Suppressor macrophage (primary cell): ENCODE measurements at places on chromosomes 12 and 14.
A peak's percentile ranks its signal among the peaks of the same experiment; 100 is the strongest.

- no peak for DNase-seq
These were observed 11.8 kb downstream of the FOXG1 start for GRCh38 chr14:28778138-28779117.

GRCh38 chr12:28855761-28856310, 293.2 kb upstream of the FAR2 start:
- peak; percentile 30 for DNase-seq

GRCh38 chr12:82108615-82109014, 249.6 kb downstream of the CCDC59 start:
- no peak for DNase-seq

DNA sequence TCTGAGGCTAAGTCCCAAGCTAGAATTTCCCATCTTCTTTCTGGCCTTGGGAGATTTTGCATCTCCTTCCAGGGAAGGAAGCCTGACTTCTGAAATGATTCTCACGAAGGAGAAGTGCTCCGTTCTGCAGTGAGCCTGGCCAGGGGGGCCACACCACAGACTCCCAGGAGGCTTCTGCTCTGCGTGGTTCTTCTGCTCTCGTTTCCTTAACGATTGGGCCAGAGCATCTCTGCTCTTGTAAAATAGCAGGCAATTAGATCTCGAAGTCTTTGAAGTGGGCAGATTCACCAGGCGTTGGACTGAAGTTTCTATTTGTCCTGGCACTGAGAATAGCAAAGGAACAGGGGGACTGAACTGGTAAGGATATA, 6.7 kb upstream of the BATF start:
- DNase-seq = peak; percentile 68

GRCh38 chr14:90456551-90456950, 59.7 kb downstream of the CALM1 start:
- DNase-seq = no peak

DNA sequence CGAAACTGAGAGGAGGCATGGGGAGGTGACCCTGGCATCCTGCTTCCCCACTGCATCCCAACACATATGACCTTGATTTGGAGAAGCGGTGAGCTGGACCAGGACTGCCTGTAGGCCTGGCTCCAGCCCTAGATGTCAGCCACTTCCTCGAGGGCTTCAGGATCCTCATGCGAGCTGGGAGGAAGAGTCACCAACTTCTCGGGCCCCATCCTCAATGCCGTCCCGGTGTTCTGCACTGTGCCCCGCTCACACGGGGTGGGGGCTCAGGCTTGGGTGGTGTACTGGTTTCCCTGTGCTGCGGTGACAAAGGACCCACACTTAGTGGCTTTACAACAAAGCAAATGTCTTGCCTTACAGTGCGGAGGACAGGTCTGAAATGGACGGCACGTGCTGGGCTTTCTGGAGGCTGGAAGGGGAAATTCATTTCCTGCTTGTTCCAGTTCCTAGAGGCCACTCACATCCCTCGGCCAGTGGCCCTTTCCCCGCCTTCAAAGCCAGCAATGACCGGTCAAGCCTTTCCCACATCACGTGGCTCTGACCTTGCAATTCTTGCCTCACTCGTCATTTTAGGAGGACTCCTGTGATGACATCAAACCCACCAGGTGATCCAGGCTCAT, 298.1 kb upstream of the RTL1 start:
- no peak for DNase-seq

DNA sequence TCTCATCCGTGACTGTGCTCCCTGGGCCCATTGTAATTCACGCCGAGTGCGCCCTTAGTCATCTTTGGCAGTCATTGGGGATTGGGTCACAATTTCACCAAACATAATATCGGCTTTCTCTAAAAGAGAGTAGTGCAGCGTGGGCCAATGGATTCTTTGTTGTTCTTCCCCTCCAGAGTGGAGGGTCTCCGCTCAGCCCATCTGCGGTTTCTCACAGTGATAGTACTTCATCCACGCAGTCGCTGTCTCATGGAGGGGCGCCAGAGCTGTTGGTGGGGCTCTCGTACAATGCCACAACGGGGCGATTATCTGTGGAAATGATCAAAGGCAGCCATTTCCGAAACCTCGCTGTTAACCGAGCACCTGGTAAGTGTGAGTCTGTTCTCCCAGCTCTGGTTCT, 321.8 kb downstream of the SNAPC1 start:
- no peak for DNase-seq

DNA sequence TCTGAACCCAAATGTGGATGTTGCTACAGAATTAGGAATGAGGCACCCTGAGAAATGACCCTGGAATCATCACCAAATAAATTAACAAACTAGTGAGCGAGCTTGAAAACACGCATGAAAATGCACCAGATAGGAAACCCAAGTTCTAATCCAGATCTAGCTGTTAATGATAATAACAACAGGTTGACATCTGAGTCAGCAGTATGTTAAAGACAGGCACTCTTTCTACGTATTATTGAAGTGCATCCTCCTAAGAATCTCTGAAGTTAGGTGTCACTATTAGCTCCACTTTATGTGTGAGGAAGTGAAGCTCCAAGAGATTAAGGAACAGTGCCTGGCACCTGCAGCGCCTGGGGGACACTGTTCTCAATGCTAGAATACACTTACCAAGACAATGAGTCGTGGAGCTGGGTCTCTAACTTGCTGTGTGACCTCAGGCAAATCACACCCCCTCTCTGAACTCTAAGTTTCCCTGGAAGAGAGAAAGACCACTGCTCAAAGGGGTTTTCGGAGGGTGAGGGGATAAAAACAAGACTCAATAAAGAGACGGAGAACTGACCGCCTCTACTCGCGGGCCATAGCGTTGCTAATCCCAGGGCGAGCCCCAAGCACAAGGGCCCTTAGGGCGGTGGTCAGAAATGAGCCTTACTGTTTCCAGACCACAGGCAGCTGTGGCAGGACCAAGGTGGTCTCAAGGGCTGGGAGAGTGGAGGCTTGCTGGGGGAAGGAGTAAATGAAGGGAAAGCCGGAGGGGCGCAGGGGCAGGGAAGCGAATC, 2.1 kb downstream of the SLC6A12 start:
- peak; percentile 32 for DNase-seq

- DNase-seq = no peak
These were observed 8.5 kb downstream of the ZFP36L1 start for GRCh38 chr14:68784226-68784910.

DNA sequence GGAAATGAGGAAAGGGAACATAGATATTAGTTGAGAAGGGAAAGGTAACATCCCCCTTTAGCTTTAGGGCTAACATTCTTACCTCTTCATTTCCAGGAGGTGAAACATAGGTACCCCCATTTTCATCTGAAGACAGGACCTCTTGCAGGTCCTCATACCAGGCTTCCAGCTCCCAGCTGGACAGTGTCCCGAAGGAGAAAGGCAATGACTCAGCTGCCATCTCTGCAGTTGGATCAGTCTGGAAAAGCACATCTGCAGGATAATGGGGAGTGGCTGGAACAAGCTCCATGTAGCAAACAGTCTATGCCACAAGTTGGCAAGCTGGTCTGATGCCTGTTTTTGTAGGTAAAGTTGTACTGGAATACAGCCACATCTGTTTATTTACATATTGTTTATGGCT, 3.1 kb downstream of the DDIT3 start:
- no peak for DNase-seq

DNA sequence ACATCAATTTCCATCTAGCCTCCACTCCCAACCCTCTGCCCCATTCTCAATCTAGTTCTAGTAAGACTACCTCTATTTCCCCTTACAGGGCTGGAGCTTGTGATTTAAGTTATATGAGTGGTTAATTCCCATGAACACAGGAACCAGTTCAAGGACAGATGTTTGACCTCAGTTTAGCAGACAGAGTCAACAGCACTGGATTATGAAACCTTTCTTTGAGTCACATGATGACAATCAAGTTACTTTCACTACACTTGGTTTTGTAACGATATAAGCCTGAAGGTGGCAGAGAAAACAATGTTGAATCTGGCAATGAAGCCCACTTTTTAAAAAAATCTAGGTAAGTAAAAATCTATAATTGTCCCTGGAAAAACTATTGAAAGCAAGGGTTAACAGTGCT, 1646.2 kb upstream of the FLRT2 start:
- DNase-seq = no peak

- no peak for DNase-seq
These were observed 6.0 kb upstream of the SHMT2 start for GRCh38 chr12:57223191-57224165.

- no peak for DNase-seq
These were observed 128.9 kb downstream of the SNAPC1 start for GRCh38 chr14:61891170-61891569.

DNA sequence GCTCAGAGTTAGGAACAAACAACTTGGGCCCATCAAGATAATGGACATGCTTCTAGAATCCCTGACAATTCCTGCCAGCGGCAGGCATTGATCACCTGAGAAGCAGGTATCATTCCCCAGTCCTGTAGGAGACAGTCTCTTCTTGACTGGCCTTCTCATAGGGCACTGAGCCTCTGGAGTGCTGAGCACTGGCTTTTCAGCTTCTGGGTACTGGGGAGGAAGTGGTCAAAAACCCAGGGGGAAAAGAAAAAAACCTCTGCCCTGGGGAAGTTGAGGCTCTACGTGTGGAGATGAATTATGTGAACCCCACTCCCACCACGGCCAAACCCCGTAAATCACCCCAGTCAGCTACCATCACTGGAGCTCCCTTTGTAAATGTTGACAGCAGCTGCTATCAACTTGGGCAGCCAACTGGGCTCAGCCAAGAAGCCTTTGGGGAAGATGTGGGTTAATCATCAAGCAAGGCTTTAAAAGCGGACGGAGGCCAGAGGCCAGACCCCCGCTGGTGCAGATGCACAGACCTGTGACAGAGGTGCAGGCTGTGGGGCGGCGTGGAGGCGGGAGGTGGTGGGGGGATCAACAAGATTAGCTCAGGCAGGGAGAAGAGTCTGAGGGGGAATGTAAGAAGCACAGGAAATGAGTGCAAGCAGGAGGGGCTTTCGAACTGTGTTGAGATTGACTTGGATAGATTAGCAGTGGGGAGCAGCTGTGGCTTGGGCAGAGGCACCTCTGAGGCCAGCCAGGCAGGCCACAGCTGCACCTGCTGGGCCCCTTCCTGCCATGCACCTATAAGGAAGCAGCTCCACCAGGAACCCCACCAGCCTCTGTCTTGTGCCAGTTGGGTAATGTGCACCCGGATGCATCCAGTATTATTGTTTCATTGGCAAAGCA, 105.4 kb upstream of the HIF1A start:
- DNase-seq = no peak

DNA sequence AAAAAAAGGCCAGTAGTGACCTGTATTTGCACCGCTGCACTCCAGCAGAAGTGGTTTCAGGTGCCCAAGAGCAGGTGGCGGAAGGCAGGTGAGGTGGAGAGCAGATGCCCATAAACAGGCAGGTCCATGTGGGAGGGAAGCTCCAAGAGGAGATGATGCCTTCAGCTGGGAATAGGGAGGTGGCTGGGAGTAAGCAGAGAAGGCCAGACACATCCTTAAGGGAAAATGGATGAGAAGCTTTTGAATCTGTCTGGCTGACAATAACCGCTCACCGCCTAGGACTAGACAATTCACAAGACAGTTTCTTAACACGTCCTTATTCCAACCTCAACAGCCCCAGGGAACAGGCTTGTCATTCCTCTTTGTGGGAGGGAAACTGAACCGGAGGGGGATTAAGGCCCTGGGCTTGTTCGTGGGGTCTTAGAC, 43.9 kb upstream of the PLEKHG6 start:
- DNase-seq = no peak

GRCh38 chr12:45017916-45018315, 33.0 kb downstream of the DBX2 start:
- DNase-seq = no peak

- DNase-seq = no peak
These were observed 2.5 kb downstream of the LACRT start for GRCh38 chr12:54631988-54632728.

DNA sequence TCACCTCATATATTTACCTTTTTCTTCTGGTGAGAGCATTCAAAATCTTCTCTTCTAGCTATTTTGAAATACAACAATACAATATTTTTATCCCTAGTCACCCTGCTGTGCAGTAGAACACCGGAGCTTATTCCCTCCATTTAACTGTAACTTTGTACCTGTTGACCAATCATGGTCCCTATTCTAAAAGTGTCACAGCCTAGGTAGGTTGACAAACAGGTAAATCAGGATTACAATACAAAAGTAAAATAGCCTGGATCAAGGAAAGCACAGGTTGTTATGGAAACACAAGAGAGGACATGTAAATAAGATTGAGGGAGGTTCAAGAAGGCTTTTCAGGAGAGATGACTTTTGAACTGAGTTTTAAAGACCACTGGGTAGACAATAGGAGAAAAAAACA, 670.9 kb downstream of the DIO2 start:
- DNase-seq = no peak

- DNase-seq = no peak
These were observed 262.7 kb upstream of the ALG10B start for GRCh38 chr12:38053655-38054464.

- no peak for DNase-seq
These were observed 529.1 kb upstream of the TBX3 start for GRCh38 chr12:115213118-115213517.

DNA sequence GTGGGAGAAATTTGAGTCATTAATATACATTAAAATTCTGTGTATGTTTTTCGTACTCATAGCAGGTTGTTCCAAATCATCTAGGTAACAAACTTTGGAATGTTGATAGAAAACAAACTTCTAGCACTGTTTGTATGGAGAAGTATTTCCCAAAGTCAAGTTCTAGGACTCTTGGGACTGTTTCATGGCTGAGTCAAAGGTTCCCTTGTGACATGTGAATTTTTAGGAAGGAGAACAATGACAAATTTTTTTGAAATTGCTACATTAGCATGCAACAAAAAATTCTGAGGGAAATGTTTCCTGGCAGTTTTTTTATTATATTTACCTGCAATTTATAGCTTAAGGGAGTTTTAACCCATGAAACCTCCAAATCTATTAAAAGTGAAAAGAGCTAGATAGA, 73.8 kb downstream of the RASSF8 start:
- peak; percentile 1 for DNase-seq

GRCh38 chr12:89709995-89710872, 1.6 kb upstream of the ATP2B1 start:
- DNase-seq = peak; percentile 85

DNA sequence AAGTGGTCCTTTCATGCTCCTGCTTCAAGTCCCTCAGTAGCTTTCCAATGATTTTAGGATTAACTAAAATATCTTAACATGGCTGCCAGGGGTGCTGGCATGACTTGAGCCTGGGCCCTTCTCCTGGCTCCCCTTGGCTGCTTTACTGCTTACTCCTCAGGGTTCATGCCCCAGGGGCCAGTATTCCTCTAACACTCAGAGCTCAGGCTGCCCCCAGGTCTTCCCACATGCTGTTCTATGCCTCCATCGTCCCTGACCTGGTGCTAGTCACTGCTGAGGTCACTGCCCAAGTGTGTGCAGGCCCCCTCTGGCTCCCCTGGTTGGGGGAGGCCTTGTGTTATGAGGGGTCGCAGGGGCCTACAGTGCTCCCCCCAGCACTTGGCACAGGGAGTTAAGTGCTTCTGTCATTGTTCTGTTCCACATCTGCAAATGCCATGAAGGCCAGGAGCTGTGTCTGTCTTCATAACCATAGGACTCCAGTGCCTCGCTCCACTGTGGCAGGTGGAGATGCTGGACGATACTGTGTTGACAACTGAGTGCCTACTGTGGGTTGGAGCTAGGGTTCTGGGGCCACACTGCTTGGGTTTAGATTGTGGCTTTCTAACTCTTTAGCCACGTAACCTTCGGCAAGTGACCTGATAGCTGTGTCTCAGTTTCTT, 190.6 kb downstream of the CALM1 start:
- no peak for DNase-seq

- DNase-seq = peak; percentile 61
These were observed 125.3 kb upstream of the ATF7IP start for GRCh38 chr12:14239935-14240872.

- no peak for DNase-seq
These were observed 565 bp upstream of the KLHL42 start for GRCh38 chr12:27779416-27779919.

GRCh38 chr12:92629349-92630065, 73.3 kb upstream of the PLEKHG7 start:
- no peak for DNase-seq

- no peak for DNase-seq
These were observed 451.1 kb downstream of the PCNX1 start for GRCh38 chr14:71358209-71358931.
